ENCODE measurements at places on chromosomes 1 and 21. TPM values are rescaled to one million over a fixed set of nuclear protein-coding genes. Genes with fewer than 3 reads are reported as not detected.

The LRRIQ3 gene
- 0.78 TPM for total RNA-seq

The PLA2G2D gene
- not detected for total RNA-seq

The NMNAT2 gene
- total RNA-seq, result 0.47 TPM

The CAMK1G gene
- total RNA-seq, result 0.26 TPM

The CERS2 gene
- 248 TPM for total RNA-seq

The GJA4 gene
- not detected for total RNA-seq

The CRP gene
- total RNA-seq, result not detected

The SPATA17 gene
- 2.9 TPM for total RNA-seq

The BEST4 gene
- total RNA-seq, result 0.17 TPM

Measured in A549 treated with GW870086 at 1 μM for 4 hours (cell line).